ENCODE measurements at places on chromosomes 7 and 10.

- no peak for DNase-seq
These were observed 4.3 kb downstream of the KCNH2 start for GRCh38 chr7:150973571-150974451.

DNA sequence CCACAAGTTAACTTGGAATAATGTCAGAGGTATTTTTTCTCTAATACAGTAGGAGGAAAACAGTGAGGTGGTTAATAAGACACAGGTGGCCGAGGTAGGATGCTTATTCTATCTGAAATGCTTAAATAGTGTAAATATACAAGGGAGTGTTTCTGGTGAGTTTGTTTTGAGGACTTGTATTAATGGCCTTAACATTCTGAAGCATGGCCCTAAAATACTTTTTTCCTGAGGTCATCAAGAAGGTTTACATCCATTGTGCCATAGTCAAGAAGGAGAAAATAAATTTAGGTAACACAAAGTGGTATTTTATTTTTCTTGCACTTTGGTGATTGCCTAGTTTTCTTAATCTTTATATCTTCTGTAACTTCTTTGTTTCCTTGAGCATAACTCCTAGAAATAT is 18.8 kb downstream of the GNAI1 start:
- DNase-seq: peak; percentile 50

DNA sequence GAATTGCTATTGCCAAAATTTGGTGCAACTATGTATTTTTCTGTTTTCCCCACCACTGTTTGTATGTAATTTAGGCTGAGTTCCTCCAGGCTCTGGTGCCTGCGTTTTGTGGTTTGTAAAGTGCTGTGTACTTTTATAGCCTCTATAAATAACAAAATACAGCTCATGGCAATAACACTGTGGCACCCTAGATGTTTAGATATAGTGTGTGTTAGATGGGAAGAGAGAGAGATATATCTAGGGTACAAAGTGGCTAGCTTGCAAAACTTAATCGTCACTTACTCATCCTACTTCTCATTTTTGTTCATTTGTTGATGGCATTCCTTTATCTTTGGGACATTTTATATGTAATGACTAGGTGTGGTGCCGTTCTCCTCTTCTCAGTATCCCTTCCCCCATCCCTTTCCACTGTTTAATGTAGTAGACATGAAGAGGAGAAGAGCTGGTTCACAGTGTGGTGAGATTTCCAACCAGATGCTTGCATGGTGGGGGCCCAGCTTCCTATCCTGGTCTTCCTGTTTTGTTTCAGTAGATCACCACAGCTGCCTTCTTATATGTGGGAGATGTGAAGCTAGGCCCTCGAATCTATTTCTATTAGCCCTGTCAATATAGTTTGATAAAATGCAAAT is 115.0 kb downstream of the SND1 start:
- peak; percentile 50 for DNase-seq

GRCh38 chr7:55504093-55504859 is 68.0 kb downstream of the VOPP1 start:
- DNase-seq: peak; percentile 79

- no peak for DNase-seq
These were observed 78.4 kb downstream of the CTBP2 start for GRCh38 chr10:125081931-125082330.

- no peak for DNase-seq
These were observed 14.7 kb upstream of the ZNF107 start for GRCh38 chr7:64651203-64651602.

- DNase-seq: no peak
These were observed 50.8 kb downstream of the CNOT4 start for GRCh38 chr7:135459076-135459475.

GRCh38 chr10:24664991-24665390 is 58.7 kb downstream of the ARHGAP21 start:
- no peak for DNase-seq

DNA sequence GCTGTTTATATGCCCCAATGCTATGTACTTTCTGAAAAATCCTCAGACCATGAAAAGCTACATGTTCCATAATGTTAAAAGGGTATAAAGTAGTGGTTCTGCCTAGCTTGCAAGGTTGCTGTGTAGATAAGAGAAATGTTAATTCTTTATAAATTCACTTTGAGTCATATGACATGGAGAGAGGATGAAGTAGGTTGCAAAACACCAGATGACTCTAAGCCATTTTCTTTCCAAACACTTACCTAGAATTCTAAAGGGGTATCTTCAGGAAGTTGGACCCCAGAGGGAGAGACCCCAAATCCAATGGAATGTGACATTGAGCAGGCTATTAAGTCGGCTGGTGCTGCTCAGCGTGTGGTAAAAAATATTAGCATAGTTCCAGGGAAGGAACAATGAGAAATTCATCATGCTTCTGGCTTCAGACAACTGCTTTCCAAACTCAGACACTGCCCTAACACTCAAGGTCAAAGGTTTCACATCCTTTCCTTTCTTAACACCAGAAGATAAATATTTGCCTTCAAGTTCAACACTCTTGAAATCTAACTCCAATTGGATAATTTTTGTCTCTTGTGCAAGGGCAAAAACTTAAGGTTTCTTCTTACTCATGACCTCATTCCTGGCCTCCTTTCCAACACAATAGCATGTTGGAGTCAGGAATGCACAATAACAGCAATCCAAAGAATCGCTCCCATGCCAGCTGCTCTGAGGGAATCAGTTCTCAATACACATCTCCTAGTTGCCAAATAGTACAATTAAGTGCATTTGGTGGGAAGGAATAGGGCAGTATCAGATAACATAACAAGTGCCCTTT is 100.7 kb upstream of the AFAP1L2 start:
- peak; percentile 57 for DNase-seq

DNA sequence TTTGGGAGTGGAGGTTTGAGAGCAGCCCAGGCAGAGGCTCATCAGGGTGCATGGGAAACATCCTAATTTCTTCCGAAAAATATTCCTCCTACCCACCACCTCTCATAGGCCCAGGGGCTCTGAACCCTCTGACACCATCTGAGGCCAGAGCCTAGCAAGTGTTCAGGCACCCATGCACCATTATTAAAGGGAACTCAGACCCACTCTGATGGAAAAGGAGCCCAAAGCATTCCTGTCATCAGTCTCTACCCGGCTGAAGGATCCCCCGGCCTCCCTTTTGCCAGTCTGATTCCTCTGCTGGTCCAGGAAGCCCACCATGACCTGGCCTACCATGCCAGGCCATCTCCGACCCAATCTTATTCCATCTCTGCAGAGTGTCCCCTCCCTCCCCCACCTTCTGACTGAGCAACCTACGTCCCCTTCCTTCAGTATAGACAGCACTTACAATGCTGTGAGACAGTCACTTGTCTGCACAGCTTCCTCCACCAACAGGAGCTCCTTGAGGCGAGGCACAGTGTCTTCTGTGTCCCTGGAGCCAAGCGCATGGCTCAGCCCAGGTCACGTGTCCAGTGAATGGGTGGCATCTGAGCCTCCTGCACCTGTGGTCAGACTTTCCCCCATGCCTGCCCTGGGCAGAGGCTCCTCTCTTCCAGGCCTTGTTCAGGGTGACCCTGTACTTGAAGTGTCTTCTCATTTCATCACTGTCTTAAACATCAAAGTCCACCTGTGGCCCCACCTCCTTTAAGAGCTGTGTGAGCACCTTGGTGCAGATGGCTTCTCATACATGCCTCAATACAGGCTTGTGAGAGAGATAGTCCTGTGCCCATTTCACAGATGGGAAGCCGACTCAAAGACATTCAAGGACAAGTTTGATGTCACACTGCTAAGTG is 889 bp upstream of the GPR15LG start:
- DNase-seq: no peak

DNA sequence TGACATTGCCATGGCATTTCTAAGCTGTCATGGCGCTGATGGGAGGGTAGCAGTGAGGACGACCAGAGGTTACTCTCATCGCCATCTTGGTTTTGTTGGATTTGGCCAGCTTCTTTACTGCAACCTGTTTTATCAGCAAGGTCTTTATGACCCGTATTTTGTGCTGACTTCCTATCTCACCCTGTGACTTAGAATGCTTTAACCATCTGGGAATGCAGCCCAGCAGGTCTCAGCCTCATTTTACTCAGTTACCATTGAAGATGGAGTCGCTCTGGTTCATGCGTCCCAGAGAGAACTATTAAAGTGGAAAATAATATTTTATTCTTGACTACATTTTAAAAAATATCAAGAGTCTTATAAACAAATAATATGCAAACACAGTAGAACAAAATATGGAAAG is 131.7 kb downstream of the RSU1 start:
- no peak for DNase-seq

GRCh38 chr10:122018951-122019413 is 30.0 kb downstream of the TACC2 start:
- no peak for DNase-seq

- DNase-seq: peak; percentile 56
These were observed 109.9 kb upstream of the EFCAB10 start for GRCh38 chr7:105691082-105691679.

GRCh38 chr10:119613741-119614140 is 17.0 kb upstream of the TIAL1 start:
- DNase-seq: no peak

DNA sequence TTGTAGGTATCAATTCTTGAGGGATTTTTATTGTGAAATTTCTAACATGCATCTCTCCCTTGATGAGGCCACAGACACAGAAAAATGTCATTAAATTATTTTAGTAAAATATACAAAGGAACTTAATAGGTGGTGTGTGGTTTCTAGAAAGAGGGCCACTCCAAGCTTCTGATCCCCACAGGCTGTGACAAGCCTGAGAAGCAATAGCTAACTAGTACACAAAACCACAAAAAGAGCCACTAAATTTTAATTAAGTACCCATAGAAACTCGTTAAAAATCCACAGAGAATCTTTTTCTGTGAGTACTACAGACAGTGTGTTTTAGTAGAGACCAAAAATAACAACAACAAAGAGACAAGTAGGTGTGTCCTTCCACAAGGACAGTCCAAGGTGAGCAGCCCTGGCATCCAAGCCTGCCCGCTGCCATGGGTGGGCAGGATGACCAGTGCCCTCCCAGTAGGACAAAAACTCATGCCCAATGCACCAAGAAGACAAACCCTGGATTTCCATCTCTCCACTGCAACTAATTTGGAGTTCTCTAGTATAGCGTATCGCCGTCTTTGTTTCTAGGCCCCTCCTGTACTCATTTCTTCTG is 81.0 kb downstream of the RNF216 start:
- DNase-seq: no peak

GRCh38 chr10:105770524-105771212 is 1129.6 kb downstream of the SORCS3 start:
- DNase-seq: no peak

DNA sequence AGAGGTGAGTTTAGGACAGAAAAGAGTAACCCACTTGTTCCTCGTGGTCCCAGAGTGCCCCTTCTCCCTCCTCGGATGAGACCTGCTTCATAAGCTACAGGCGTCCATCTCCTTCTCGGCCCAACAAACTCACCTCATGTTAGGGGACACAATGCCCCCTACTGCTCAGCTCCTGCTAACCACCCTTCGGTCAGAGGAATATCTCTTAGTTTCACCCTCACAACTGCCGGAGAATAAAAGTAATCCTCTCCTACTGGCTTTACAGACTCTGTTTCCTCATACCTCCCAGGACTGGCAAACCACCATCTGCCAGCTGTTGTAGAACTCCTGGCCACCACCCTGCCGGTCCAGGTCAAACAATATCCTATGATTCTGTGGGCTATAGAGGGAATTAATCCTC is 3.2 kb downstream of the AKR1B15 start:
- DNase-seq: peak; percentile 11

GRCh38 chr7:71133232-71133622 is 1.3 kb downstream of the GALNT17 start:
- no peak for DNase-seq

All from EH (cell line).